ENCODE measurements at places on chromosomes 2 and 18.

- no peak for DNase-seq
Observed at GRCh38 chr18:55634545-55634944, 46.6 kb upstream of the TCF4 start.

DNA sequence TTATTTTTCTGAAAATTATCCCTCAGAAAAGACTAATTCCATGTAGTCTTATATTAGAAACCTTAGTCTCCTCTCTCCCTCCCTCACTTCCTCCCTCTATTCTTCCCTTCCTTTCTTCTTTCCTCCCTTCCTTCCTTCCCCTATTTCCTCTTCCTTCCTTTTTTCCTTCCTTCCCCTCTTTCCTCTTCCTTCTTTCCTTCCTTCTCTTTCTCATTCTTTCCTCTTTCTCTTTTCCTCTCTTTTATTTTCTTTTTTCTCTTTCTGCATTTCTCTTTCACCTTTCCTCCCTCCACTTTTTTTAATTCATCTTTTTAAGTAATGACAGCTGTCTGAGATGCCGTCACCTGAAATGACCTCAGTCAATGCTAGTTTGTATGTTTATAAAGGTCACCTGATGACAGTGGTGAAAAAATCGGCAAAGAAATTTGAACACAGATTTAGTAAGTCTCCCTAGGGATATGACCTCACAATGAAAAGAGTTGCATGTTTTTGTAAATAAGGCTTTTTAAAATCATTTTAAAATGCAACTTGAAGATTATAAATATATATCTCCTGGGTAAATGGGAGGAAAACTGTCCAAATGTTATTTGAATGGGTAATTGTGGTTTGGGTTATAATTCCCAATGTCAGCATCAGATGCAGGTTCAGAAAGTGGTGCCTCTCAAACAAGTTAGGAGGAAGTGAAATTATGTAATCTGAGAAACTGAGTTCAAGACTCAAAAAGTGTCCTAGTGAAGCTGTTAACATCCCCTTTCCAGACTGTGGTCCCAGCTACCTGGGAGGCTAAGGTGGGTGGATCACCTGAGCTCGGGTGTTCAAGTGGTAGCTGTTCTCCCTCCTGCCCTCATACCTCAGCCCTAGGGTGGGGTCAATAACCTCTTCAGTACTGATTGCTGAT is 90.3 kb upstream of the ST3GAL5 start:
- DNase-seq, result no peak

- peak; percentile 14 for DNase-seq
Observed at GRCh38 chr18:63366213-63367052, 573 bp downstream of the KDSR start.

- DNase-seq, result no peak
Observed at GRCh38 chr2:179181002-179181401, 83.6 kb downstream of the SESTD1 start.

- DNase-seq, result no peak
Observed at GRCh38 chr18:44835703-44836102, 155.0 kb downstream of the SETBP1 start.

DNA sequence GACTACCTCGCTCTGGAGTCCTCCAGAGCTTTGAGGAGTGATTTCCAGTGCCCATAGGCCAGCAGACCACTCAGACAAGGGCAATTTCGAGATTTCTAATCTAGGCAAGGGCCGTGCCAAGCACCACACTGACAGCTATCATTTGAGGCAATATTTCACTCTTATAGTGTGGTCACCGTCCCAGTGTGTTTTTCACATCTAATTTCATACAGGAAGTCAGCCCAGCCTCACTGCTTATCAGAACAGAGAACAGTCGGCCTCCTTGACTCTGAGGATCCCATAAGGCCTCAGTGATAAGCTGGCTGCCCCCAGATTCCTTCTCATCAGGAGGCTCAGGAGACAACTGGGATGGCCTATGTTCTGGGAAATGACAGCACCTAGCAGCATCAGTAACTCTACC is 581 bp downstream of the CAPN14 start:
- DNase-seq, result no peak

- DNase-seq, result no peak
Observed at GRCh38 chr2:1491751-1492150, 78.5 kb downstream of the TPO start.

GRCh38 chr2:120885321-120885720 is 149.7 kb downstream of the GLI2 start:
- DNase-seq, result no peak

DNA sequence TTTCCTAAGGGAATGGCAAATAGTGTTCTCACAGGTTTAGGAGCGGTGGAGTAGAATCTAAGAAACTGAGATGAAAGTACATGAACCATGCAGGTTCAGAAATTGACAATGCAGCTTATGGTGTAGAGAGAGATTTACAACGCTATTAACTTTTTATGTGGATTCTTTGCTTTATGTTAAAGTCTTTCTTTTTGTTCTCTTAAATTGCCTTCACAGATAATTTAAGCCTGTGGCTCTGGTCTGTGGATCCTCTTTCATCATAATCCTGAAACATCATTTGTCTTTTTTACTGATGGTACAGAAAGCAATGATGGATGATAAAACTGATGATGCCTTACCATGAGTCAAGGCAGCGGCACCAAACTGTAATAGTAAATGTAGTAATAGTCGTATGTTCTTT is 30.3 kb downstream of the SOCS6 start:
- no peak for DNase-seq

DNA sequence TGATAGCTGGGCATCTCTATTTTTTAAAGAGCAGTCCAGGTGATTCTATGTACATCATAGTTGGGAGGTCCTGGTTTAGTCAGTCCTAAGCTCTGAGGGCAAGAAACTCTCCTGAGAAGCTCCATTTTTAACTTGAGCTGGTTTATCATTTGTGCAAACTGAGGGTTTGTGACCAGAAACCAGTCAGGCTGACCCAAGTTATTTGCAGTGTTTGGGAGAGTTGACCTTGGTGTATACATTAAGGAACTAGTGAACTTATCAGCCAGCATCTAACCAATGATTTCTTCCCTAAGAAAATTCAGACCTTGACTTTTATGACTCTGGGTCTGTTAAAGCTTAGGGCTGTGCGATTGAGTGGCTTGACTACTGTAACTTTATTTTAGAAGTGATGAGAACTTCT is 10.6 kb upstream of the MGAT5 start:
- no peak for DNase-seq

All from activated naive CD4-positive, alpha-beta T cell (primary cell).